Osteoblast (primary cell): ENCODE measurements at places on chromosomes 2 and 18. TPM values are rescaled to one million over a fixed set of nuclear protein-coding genes. Genes with fewer than 3 reads are reported as not detected.

TUBA3E gene
- not detected in 2 replicates for total RNA-seq

CCDC102B gene
- 8.8 and 9.4 TPM in 2 replicates for total RNA-seq

SH3BP4 gene
- total RNA-seq: 113 and 121 TPM in 2 replicates

MAP3K19 gene
- not detected in 2 replicates for total RNA-seq

DNAH6 gene
- total RNA-seq: under 0.01 and 0.36 TPM in 2 replicates

OSBPL6 gene
- 5.4 and 5.9 TPM in 2 replicates for total RNA-seq

GCA gene
- 3.3 and 3.8 TPM in 2 replicates for total RNA-seq
